ENCODE measurements at places on chromosomes 3 and 15.

GRCh38 chr15:73601451-73602445, 31.4 kb downstream of the NPTN start:
- DNase-seq, result no peak

DNA sequence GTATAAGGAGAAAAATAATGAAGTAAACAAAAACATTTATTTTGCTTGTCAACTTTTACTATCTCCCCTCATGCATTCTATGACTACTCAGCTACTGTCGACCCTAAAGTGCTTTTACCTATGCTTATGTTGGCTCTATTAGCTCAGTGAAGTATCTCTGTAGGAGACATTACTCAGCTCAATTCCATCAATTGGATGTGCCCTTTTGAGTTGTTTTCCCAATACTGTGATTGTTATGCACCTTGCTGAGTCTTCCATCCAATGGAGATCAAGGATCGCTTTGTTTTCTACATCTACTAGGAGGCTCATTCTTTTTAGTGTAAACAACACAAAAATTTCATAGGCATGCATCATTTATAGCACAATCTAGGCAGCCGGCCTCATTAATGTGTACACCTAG, 403.8 kb upstream of the ARL6 start:
- DNase-seq, result no peak

DNA sequence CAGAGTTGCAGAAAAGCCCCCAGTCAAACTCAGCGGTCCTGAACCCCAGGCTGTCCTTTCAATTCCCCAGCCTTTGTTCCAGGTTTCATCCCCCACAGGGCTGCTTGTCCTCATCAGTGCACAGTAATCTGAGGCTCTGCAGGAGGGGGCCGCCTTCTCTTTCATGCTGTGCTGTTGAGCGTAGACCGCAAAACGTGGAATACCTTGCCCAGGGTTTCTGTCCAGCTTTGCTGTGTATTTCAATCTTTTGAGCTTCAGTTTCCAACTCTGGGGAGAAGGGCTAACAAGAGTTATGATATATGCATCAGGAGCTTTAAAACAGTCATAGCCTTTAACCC, 64.8 kb downstream of the FAM43A start:
- DNase-seq, result no peak

DNA sequence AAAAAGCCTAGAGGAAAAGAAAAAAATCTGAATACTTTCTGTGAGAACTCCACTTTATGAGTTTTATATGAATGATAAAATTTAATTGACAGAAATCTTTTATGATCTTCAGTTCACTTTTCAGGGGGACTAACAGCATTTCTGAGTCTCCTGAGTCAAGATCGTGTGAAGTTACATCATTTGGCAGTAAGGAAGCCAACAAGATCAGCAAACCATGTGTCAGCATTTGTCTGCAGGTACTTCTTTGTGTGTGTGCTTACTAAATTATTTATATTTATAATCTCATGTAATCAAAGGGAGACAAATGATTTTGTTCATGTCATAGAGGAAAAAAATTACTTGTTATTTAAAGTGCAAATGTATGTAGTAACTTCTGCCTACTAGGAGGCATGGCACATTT, 217.6 kb downstream of the MBNL1 start:
- no peak for DNase-seq

DNA sequence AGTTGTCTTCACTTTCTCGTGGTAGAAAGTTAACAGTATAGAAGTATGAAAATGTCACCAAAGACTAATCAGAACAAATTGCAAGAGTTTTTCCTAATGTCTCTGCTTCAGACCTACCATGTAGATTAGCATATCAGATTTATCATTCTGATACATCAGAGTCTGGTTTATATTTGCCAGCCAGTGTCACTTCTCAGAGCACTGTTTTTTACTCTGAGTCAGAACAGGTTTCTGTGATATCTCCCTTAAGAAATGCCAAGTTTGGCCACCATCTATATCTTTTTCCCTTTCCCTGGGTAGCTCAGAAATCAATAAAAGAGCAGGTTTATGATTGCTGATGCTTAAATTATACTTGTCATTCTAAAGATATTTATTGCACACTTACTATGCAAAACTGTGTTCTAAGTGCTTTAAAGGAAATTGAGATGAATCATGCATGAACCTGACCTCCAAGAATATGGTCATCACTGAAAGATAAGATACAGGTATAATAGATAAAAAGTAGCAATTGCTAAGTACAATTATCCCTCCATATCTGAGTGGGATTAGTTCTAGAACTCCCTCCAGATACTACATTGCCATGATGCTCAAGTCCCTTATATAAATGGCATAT, 672.7 kb upstream of the NAALADL2 start:
- DNase-seq, result no peak

DNA sequence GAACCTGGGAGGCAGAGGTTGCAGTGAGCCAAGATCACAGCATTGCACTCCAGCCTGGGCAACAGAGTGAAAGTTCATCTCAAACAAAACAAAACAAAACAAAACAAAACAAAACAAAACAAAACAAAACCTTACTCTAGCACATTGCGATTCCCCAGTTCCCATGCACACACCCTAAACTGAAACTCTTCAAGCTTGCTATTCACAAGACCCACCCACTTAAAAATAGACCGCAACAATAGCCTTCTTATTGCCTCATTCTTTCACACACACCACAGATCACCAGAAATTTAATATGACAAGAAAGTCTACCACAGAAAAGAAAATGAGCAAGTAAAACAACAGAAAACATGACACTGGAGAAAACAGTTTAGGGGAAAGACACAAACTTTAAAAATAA, 598.4 kb downstream of the FHIT start:
- DNase-seq, result no peak
